LNCaP clone FGC (cell line): ENCODE measurements at places on chromosomes 11 and 22.

- no peak for DNase-seq
These were observed 587.2 kb downstream of the BRD1 start for GRCh38 chr22:49240472-49240871.

- DNase-seq = no peak
These were observed 58.4 kb upstream of the ZC3H12C start for GRCh38 chr11:110034806-110035205.

GRCh38 chr22:44930016-44930710, 79.6 kb downstream of the PHF21B start:
- no peak for DNase-seq

- DNase-seq = no peak
These were observed 32.0 kb upstream of the CCDC134 start for GRCh38 chr22:41768430-41768829.

GRCh38 chr11:80103142-80103859, 662.5 kb upstream of the TENM4 start:
- no peak for DNase-seq

GRCh38 chr11:60169264-60169915, 13.5 kb downstream of the MS4A6A start:
- DNase-seq = peak; percentile 18

GRCh38 chr22:26894362-26894761, 237.0 kb downstream of the MIAT start:
- no peak for DNase-seq

GRCh38 chr11:61782841-61783240, 9.6 kb downstream of the TMEM258 start:
- no peak for DNase-seq

DNA sequence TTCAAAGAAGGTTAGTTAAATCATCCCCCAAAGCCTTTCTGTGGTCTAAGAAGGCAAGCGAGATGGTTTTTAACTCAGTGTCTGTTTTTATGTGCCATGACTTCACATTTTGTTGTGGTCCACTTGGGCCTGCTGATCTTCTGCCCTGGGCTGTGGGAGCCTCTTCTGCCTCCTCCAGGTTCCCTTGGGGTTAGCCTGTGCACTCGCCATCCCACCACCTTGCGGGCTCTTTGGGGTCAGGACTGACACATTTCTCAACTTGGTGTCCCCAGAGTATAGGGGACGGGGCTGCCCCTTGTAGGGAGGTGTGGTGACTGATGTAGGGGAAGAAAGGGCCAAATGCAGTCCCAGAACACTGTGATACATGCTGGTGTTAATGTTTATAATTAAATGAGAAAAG, 207.0 kb downstream of the TBC1D22A start:
- DNase-seq = no peak

DNA sequence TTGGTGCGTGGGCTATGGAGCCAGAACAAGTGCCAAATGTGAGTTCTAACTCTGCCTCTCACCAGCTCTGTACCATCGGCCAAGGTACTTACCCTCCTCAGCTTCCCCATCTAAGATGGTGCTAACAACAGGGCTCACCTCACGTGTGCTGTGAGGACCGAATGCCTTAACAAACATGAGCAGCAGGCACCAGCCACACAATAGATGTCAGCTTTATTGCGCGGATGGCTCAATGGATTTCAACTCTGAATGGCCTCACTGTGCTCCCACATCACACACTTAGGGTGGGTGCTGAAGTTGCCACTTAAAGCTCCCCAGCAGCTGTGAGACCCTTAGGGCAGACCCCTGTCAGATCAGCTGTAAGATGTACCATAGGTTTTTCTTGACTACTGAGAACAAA, 24.1 kb downstream of the RELT start:
- DNase-seq = no peak

DNA sequence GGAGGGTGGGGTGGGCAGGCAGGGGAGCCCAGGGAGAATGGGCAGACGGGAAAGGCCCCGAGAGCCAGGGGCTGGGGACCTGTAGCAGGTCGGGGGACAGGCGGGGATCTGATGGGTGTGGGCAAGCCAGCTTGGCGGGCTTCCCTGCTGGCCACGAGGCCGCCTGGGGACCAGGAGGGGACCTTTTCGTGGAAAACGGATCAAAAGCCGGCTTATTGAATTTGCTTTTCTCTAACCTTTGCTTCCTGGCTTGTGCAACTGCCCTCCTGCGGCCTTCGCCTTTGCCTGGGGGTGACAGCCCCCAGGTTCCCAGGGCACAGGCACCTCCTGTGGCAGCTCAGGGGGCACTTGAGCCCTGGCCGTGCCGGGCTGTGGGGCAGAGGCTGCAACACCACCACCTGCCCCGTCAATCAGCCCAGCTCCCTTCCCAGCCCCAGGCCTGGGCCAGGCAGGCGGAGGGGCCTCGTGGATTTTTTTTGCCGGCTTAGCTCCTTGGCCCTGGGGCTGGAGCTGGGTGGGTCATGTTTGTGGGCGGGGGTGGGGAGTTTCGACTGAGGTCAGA, 41.6 kb upstream of the H19 start:
- no peak for DNase-seq

- no peak for DNase-seq
These were observed at the start of gene PTPRJ for GRCh38 chr11:47980088-47980906. Gene PTPRJ (plus strand): TSS chr11:47980559. CDS start chr11:47980913, 354 bp downstream.

DNA sequence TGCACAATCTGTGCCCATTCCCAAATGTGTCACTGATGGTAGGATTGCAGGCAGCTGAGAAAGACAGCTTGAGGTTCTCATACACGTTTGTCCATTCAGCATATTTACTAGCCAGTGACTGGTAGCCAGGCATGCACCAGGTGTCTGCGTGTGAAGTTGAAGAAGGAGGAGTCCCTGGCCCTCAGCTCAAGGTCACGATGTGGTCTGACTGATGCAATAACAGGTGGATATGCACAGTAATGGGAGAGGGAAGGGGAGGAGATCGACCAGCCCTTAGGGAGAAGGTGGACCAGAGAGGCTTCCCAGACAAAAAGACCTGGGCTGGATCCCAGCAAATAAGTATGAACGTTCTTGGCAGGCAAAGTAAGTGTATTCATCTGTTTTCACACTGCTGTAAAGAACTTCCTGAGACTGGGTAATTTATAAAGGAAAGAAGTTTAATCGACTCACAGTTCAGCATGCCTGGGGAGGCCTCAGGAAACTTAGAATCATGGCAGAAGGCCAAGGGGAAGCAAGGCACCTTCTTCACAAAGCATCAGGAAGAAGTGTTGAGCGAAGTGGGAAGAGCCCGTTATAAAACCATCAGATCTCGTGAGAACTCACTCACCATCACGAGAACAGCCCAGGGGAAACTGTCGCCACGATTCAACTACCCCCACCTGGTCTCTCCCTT, 96.0 kb downstream of the MN1 start:
- DNase-seq = no peak

- DNase-seq = no peak
These were observed 13.5 kb downstream of the SCN3B start for GRCh38 chr11:123640677-123641494.

DNA sequence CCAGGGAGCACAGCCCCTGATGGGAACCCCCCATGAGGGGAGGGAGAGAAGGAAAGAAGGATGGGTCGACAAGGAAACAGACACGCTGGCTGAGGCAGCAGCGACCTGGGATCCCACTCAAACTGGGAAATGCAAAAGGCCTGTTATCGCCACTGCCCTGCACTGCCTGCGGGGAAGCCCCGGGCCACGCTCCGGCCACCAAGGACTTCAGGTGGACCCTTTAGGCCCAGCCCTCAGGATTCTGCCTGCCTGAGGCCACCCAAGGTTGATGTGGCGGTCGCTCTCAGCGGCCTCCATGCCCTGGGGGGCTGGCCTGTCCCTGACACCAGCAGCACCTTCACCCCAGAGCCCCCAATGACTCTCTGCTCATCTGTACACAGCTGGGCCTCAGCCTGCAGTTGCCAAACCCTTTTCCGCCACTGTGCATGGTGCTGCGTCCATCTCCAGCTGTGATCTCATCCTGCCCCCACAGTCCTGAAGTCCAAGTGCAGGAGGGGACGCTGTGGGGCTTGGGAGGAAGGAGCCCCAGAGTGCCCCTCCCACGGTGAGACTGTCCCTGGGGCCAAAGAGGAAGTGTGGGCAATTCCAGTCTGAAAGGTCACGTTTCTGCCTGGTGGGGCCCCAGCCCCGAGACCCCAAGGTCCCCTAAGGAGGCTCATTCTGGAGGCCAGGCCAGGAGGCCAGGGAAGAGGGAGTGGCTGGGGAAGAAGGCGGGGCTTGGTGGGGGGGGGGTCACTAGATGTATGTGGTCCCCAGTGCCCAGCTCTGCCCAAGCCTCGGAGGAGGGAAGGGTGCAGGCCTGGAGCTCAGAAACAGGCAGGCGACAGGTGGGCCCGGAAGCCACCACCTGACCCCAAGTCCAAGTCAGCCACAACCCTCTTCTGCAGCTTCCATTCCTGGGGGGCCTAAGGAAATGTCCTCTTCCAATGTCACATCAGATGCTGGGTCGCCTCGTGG, 31.6 kb downstream of the OSBPL5 start:
- no peak for DNase-seq

GRCh38 chr22:17257121-17258001, 38.1 kb upstream of the ADA2 start:
- no peak for DNase-seq
